ENCODE measurements at places on chromosomes 3 and 15.

GRCh38 chr15:101084801-101085200 is 165.6 kb downstream of the LRRK1 start:
- DNase-seq: no peak

DNA sequence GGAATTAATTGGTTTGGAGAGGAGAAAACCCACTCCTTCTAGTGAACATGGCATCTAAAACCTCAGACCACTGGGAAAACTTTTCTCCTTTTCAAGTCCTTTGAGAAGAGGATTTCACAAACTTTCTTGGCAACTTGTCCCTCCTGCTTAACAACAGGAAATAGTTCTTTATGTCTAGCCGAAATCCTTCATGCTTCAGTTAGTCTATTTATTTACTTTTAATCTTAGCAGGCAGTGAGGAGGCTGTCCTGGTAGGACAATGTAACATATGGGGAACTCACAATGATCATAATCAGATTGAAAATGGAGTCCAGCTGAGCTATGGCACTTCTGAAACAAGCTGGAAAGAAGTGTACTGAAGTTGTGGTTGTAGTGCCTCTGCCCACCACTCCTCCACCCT is 50.6 kb downstream of the KY start:
- no peak for DNase-seq

DNA sequence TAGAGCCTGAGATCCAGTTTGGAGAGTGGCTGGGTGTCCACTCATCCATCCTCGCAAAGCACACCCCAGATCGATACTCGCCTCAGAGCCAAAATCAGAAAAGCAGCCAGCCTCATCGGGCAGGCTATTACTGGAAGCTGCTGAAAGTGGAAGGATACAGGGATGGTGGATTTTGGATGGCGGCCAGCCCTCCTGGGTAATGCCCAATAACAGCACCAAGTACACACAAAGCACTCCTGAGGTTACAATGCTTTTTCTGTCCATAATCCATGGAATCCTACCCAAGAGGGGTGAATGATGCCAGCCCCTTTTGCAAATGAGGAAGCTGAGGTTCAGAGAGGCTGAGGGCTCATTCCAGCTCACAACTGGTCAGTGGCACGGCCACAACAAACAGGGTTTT is 93.1 kb upstream of the SLC6A11 start:
- no peak for DNase-seq

DNA sequence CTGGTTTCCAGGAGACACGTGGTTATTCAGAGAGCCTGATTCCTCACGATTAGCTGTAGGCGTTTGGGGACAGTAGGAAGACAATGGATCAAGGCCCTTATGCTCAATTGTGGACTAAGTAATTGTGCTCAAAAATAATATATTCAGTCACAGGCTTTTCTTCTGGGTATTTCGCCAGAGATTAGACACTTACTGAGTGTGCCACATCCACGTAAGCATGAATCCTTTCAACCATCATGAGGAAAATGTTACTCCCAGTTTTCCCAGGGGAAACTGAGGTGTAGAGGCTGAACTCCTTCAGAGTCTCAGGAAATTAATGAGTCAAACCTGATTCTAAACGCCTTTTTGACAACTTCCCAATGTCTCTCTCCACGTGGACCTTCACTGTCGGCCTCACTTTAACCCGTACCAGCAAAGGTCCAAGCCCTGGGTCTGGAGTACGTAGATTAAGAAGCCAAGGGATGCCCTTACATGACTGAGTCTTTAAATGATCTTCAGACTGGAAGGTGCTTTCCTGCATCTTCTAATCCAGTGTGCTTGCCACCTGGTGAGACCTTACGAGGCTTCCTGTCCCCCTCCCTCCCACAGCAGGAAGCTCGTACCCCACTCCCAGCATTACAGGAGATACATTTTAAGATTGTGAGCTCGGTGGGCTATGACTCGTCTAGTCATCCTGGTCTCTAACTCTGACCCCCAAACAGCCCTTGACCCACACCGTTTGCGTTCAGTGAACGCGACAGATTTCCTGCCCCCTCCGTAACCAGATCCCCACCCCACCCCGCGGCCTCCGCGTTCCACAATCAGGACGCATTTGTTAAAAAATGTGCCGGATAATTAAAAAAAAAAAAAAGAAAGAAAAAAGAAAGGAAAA is 1.7 kb downstream of the PKM start:
- DNase-seq: peak; percentile 34

GRCh38 chr3:111715911-111716523 is 120.9 kb upstream of the ZBED2 start:
- DNase-seq: no peak

DNA sequence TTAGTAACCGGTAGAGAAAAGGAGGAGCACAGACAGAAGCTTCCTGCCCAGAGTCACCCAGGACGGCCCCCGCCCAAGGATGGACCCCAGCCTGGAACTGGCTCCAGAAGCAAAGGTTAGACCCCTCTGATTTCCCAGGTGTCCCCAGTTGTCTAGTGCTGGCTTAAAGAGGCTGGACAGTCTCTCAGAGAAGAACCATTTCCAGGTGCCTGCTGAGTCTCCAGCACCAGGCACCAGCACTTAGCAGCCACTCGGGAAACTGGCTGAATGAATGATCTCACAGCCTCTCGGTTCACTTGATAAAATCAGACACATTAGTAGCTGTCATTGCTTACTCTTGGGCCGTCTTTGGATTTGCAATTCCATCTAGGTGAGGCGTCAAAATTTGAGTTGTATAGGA is 139.7 kb upstream of the HES1 start:
- DNase-seq: no peak

GRCh38 chr15:40768521-40769273 is 1.1 kb upstream of the C15orf62 start:
- no peak for DNase-seq

GRCh38 chr3:8524656-8525399 is 23.2 kb downstream of the LMCD1 start:
- no peak for DNase-seq

DNA sequence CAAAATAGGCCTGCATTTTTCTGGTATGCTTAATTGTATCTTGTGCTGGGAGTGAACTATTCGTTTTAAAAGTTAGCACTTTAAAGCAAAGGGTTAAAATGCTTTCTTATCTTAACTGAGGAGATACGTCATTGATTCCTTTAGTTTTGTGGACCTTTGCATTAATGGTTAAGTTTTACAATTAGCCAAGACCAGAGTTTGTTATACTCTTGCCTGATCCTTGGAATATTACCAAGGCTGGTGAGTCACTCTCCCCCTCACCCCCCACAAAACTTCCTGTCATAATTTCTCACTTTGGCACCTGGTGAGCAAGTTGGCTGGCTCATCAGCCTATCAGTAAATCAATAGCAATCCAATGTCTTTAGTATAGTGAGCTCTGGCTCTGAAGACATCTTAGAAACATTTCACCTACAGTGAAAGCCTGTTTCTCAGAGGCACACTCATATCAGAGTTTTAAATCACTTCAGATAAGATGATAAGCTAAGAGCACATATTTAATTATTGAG is 26.7 kb downstream of the SLC2A2 start:
- DNase-seq: no peak

DNA sequence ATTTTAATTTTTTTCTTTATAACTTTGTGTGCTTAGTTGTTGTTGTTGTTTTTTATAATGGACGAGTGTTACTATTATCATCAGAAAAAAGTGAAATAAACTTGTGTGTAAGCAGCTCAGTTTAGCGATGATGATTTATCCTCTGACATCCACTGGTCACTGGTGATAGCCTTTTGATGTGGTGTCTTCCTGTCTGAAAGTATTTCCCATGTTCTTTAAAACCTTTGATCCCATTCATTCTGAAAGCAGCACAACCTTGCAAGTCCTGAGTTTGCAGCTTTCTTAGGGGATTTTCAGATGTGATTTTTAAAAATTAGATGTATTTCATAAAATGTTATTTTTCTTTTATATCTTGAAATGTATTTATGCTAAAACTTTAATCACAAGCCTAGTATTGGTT is 85.9 kb upstream of the ZPLD1 start:
- DNase-seq: no peak

DNA sequence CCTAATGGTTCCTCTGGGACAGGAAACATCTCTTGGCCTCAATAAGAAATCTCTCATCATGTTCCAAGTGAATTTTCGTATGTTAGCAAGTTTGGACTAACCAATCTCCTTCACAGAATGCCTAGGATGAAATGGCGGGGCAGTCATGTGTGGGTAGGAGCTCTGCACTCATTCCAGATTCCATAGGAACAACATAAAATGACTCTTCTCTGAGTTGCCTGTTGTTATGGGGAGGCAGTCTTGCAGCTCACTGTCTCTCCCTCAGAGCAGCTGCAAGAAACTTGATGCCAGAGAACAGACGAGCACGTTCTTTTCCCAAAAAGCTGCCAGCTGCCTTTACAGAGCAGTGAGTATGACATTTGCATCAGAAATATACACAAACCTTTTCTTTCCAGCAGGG is 34.1 kb downstream of the SPATA12 start:
- DNase-seq: no peak

- DNase-seq: no peak
Measured at GRCh38 chr3:49388289-49388820, 23.4 kb downstream of the RHOA start.
